EL (cell line): ENCODE measurements at places on chromosomes 16 and 17.

DNA sequence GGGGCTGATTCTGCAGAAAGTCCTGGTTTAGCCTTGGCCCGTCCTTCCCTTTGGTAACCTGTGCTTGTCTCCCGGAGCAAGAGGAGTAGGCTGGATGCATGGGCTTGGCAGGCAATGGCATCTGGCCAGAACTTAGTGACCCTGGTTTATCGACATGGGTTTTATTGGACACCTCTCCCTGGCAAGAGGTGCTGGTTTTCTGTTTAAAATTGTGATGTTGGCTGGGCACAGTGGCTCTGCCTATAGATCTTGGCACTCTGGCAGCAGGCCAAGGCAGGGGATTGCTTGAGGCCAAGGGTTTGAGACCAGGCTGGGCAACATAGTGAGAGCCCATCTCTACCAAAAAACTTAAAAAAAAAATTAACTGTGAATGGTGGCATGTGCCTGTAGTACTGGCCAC, 31.2 kb downstream of the SLC12A3 start:
- no peak for DNase-seq

DNA sequence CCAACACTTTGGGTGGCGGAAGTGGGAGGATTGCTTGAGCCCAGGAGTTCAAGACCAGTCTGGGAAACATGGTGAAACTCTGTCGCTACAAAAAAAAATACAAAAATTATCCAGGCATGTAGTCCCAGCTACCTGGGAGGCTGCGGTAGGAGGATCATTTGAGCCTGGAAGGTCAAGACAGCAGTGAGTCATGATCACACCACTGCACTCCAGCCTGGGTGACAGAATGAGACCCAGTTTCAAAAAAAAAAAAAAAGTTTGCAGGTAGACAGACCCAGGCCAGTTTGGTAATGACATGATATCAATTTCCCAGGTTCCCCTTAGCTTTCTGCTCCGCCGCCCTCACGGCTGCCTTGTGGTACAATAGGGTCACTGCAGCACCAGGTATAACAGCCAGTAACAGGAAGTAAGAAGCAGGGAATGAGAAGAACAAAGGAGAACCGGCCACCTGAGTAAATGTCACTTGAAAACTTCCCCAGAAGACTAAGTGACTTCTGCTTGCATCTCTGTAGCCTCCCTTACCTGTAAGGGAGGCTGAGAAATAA, 201.2 kb upstream of the HSBP1 start:
- no peak for DNase-seq

DNA sequence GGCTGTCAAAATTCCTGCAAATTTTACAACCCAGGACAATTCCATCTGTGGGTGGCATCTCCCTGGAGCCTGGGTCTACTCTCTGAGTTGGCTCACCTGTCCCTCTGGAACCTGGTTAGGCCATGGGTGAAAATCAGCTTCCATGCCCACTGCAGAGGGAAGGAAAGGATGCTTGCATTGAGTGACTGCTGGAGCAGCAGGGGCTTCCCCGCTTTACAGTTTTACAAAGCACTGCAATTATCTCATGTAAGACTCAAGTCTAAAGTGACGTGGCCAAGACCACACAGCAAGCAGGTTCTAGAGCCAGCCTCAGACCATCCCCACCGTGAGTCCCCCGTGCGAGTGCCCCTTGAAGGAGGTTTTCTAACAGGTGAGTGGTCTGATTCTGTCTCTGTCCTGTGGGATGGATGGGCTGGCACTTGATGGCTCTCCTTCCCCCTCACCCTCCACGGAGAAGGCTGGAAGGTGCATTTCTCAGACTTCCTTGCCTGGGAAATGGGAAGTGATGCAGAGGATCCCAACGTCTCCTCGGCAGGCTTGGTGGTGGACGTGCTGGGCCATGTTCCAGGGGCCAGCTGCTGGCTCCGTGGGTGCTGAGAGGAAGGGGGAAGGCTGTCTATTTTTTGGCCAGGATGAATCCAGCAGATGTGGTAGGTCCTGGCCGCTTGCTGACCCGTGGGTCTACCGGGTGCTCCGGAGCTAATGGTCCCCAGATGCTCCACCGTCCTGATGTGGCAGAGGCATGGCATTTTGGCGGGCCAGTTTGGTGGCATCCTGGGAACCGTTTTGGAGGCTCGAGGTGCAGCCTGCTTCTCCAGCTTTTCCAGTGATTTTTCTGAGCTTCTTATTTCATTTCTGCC, 26.3 kb upstream of the CBX4 start:
- DNase-seq: no peak

GRCh38 chr16:86732621-86733295, 154.4 kb downstream of the FOXL1 start:
- DNase-seq: peak; percentile 27

GRCh38 chr17:17088086-17088485, 45.8 kb downstream of the MPRIP start:
- no peak for DNase-seq

DNA sequence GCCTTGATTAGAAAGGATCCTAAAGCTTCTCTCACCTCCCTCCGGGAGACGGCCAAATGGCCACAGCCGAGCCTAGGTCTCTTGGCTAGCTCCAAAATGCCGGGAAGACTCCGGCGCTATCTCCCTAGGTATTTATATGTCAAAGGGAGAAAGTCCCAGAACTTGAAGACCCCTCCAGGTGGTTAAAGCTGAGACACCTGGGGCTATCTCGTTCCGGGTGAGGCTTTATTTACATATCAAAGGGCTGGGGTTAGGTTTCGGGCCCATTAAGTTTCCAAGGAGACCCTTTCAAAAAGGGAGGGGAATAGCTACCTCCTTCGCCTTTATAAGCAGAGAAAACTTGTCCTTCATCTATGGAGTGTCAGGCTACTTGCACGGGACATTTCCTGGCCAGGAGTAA, 70.9 kb upstream of the KIFC3 start:
- no peak for DNase-seq

DNA sequence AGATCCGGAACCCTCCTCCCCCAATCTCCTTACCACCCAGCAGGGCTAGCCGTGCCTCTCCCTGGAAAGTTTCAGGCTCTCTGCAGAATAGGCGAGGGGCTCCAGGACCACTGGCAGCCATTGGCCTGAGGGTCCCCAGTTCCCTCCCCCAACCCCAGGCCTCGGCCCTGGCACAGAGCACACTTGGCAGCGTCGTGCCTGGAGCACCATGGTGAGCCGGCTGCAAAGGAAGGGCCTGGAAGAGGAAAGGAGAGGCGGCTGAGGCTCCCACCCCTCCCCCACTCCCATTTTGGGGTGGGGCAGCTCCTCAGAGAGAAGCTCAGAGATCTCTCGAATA, 369 bp upstream of the BTBD17 start:
- DNase-seq: no peak

- no peak for DNase-seq
Observed at GRCh38 chr16:54648575-54648974, 282.1 kb upstream of the IRX5 start.

GRCh38 chr17:7932483-7932891, 481 bp downstream of the CNTROB start:
- peak; percentile 46 for DNase-seq

- no peak for DNase-seq
Observed at GRCh38 chr17:7131423-7131791, 16.8 kb upstream of the ASGR2 start.

DNA sequence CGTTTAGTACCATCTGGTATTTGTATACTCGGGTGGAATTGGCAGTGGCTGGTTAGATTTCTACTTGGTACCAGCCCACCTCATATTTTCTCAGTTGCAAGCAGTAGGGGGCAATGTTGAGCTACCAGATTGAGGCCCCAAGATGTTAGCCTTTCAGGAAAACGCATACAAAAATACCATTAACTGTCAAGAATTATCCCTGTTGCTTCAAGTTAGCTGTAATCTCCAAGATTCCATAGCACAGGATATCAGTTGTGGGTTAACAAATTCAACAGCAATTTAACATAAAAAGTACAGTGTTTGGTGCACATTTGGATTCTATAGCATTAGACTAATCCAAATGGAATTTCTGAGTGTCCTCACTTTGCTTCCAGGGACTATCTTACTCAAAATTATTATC, 188.2 kb downstream of the FTO start:
- DNase-seq: peak; percentile 68

- DNase-seq: no peak
Observed at GRCh38 chr17:63703029-63703428, 3.1 kb upstream of the LIMD2 start.

DNA sequence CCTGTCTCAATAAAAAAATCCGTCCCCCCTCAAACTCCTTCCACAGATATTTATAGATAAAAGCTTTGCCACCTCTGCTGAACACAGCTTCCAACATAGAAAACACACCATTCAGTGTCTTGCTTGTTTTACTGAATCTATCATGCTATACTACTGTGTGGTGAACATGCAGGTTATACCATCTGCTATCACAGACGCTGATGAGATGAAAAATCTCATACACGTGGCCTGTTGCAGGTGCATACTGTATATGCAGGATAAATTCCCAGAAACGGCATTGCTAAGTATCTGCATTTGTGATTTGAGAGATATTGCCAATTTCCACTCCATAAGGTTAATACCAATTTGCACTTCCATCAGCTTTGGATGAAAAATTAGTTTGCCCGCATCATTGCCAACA, 30.4 kb upstream of the IL34 start:
- no peak for DNase-seq

DNA sequence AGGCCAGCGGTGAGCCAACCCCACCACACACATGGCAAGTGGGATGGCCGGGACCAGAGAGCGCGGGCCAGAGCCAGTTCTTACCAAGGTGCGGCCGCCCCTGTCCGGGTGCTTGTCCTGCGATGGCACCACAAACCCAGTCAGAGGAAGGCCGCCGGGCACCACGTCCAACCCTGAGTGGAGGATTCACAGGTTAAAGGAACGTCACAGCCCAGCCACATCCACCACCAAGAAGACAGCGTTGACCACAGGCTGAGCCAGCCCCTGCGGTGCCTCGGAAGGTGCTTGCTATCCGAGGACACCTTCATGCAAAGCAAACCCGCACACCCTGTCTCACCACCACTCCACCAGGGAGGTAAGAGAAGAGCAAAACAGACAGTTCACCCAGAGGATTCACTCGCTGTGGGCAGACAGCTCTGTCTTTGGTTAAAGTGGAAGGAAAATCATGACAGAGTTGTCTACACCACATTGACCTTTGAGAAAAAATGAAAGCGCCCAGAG, 15.8 kb downstream of the SLX4 start:
- DNase-seq: no peak

DNA sequence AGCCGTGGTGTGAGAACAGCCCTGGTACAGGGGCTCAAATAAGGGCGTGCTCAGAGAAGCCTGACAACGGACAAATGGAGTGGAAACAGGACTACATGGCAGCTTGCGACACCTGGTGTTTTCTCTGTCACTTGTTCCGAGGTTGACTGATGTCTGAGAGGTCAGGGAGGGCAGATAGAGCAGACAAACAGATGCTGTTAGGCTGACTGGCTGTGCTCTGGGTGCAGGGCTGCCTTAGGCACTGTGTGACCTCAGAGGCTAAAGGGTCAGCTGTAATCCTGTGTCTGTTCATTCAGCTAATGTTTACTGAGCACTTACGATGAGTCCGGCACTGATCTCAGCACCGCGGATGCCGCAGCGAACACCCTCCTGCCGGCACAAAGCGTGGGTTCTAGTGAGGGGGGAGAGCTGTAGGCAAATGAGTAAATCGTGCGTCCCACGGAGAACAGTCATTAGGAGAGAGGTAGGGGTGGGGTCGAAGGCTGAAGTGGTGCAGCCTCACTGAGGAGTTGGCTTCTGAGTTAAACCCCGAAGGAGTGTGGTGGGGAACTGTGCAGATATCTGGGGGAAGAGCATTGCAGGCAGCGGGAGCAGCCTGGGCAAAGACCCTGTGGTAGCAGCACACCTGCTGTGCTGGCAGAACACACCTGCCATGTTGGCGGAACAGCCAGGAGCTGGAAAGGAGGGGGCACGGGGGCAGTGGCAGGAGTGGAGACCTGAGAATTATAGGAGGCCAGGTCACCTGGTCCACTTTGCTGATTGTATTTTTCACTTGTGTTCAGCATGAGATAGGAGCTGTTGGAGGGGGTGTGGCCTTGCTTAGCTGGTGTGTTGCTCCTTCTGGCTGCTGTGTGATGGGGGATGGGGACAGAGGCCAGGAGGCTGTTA, 35.0 kb downstream of the GPT2 start:
- no peak for DNase-seq

GRCh38 chr17:76189247-76189646, 48.2 kb upstream of the FOXJ1 start:
- DNase-seq: no peak

- DNase-seq: no peak
Observed at GRCh38 chr16:1667271-1667670, 10.8 kb upstream of the JPT2 start.

DNA sequence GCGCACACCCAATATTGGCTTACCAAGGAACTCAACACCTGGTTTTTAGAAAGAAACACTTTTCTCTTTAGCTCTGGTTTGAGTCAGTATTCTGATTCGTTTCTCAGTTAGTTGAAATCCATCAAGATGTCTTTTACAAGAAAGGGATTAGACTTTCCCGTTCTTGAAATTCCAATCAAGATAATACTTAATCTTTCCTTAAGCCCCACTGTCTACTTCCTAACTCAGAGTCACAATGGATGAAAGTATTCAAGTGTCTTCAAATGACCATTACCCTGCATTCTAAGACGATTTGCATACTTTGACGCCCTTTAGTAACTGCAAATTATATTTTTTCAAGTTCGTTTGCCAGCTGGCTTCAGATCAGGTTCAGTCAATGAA, 189.8 kb downstream of the USP22 start:
- DNase-seq: no peak

DNA sequence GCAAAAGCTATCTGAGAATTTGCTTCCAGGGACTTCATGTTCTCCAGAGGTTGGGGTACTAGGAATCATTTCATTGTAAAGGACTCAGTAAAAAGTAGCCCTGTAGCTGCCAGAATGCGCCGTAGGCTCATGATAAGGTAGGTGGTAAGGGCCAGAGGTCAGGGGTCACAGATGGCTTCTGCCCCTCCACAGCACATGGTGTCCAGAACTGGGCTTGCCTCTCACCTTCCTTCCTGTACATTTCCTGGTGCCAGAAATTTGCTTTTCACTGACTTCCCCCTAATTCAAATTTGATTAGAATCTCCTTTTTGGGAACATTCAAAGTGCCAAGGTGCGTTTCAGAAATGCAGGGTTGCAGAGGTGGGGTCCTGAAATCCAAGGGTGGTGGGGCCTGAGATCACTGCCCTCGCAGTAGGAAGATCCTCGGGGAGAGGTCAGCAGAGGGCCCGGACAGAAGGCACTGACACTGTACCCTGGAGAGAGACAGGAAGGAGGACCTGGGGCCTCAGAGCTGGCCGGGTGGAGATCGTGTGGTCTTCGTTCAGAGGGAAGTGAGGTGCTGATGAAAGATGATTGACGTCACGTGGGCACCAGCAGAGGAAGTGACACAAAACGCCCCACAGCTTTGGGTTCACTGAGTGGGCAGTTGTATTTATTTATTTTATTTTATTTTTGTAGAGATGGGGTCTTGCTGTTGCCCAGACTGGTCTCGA, 25.5 kb upstream of the METRNL start:
- no peak for DNase-seq
